Activated T-cell treated with anti-CD3 and anti-CD28 coated beads, Interleukin-2, amount 50 U/mL, for 4 hours (primary cell): ENCODE measurements at places on chromosomes 6 and 20.

DNA sequence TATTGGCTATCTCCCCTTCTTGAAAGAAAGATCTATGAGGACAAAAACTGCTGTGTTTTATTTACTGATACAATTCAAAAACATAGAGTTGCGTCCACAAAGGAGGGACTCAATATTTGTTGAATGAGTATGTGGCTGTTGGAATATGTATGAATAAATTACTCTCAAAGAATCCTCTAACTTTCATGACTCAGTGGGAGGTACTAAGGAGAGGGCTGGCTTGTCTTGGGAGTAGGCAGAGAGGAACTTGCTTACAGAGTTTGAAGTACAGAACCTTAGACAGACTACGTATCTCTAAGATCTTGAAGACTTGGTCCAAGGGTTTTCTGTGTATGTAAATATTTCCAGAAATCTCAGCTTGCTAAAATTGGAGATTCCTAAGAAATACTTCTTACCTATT, 504.0 kb upstream of the PTCHD4 start:
- DNase-seq: no peak

GRCh38 chr6:82365016-82365795, 1.6 kb downstream of the TPBG start:
- DNase-seq: no peak

DNA sequence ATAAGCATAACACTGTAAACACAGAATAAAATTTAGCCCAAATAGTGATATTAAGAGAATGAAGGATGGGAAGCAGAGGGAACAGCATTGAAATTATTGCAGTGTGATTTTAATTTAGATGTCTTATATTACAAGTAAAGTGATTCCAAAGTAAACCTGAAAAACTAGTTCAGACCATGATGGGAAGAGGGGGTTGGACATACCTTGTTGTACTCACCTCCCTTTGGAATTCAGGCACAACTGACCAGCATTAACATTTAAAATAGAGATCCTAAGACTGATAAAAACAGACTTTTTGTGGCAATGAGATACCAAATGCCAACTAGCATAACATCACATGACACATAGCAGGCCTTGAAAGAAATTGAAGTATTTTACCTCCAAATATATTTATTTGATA, 262.6 kb upstream of the PRND start:
- no peak for DNase-seq

DNA sequence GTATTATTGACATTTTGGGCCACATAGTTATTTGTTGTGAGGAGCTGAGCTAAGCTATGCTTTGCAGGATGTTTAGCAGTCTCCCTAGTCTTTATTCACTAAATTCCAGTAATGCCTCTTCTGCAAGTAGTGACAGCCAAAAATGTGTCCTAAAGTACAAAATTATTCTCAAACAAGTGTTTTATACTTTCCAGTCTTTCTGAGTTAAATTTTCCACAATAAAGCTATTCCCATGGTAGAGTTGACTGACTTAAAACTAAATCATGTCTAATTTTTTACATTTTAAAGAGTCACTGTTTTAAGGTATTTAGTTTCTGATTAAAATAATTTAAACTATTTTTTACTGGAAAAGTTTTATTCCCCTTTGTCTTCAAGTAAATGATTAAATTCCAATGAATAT, 717.8 kb upstream of the HS3ST5 start:
- DNase-seq: no peak

DNA sequence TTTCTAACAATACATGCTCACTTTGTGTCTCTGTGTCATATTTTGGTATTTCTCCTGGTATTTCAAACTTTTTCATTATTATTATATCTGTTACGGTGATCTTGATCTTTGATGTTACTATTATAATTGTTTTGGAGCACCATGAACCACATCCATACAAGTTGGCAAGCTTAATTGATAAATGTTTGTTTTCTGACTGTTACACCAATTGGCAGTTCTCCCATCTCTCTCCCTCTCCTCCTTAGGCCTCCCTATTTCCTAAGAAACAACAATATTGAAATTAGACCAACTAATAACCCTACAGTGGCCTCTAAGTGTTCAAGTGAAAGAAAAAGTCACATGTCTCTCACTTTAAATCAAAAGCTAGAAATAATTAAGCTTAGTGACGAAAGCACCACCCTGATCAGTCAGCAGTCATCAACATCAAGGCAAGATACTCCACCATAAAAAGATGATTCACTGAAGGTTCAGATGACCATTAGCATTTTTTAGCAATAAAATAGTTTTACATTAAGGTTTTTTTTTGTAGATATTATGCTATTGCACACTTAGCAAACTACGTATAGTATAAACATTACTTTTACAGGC, 61.5 kb downstream of the IBTK start:
- DNase-seq: no peak

DNA sequence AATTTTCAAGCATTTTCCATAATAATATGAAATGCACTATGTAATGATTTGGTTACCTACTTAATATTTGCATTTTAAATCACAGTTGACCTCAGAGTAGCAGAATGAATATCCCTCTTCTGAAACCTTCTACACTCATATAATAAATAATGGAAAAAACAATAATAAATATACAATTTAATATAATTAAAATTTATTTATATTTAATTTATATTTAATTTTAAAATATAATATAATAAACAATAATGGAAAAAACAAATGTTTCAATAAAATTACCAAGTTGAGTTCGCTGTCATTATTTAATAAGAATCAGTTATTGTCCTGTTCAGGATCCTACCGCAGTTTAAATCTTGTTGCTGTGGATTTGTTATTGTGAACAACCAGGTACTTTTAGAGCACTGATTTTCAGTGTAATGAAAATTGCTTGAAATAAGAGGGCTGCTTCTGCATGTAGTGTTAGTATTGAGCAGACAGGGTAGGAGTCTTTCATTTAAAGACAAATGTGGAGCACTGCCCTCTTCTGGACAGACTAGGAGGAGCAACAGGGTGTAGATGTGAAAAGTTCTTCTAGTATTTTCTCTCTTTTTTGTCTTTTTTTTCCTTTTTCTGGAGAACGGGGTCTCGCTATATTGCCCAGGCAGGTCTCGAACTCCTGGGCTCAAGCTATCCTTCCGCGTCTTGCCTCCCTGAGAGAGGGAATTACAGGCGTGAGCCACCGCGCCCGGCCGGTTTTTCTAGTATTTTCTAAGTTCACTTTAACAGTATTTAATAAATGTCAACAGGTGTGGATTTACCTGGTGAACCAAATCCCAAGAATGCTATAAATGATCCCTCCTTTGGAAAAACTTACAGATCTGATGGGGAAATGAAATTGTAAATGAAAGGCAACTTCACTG, 13.6 kb downstream of the TRAPPC3L start:
- DNase-seq: peak; percentile 50

GRCh38 chr6:46653439-46654195, 842 bp downstream of the SLC25A27 start:
- DNase-seq: no peak

- no peak for DNase-seq
These were observed 96.6 kb downstream of the SLC16A10 start for GRCh38 chr6:111183702-111184517.

- no peak for DNase-seq
These were observed 7.8 kb downstream of the TRIB3 start for GRCh38 chr20:388034-388994.

DNA sequence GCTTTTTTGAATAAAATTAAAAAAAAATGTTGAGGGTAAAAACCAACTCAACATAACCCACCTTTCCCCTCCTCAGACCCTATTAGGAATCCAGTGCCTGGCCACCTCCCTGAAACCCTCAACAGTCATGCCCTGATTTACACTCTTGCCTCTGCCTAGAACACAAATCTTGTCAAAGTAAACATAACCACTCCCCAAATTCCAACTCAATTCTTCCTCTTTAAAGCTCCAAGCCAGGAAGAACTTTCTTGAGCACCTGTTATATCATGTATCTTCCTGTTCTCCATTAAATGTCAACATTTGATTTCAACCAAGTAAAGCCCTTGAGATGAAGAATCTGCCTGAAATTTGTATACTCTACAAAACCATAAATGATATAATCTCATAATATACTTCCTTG, 198.0 kb upstream of the SHLD1 start:
- DNase-seq: no peak

DNA sequence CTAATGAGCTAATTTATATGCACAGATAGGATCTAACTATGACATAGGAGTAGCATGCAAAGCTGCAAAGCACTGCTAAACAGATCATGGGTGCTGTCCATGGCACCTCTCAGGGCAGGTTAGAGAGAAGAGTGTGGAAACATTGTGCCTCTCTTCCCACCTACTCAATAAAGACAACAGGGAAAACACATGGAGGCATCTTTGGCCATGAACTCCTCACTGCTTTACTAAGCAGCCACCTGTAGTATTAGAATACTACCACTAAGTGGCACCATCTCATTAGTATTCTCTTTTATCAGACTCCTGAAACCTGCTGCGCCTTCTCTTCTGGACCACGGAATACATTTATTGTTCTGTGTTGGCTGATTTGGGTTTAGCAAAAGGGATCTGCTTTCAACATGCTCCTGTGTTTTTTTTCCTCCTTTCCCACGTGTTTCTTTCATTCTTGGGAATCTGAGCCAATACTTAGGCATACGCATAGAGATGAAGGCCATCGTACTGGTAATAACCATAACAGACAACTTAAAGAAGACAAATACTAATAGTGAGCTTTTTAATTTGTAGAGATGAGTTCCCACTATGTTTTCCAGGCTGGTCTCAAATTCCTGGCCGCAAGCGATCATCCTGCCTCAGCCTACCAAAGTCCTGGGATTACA, 9.4 kb upstream of the HDDC2 start:
- no peak for DNase-seq

GRCh38 chr6:111713236-111713635, 107.6 kb upstream of the TRAF3IP2 start:
- DNase-seq: no peak

DNA sequence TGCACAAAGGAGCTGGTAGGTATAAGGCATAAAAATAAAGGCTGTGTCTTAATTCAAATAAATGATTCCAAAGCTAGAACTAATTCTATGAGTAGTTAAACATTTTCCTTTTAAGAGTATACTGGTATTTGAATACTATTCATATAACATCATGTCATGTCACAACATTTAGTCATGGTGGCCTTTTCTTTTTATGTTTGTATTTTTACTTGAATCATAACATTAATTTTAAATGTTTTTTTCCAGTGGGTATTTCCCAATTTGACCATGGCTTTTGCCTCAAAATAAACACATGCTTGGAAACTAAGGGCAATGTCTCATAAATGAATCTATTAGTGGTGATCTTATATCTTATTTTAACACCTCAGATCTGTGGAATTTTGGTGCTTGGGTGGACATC, 177.1 kb downstream of the CD109 start:
- DNase-seq: no peak

DNA sequence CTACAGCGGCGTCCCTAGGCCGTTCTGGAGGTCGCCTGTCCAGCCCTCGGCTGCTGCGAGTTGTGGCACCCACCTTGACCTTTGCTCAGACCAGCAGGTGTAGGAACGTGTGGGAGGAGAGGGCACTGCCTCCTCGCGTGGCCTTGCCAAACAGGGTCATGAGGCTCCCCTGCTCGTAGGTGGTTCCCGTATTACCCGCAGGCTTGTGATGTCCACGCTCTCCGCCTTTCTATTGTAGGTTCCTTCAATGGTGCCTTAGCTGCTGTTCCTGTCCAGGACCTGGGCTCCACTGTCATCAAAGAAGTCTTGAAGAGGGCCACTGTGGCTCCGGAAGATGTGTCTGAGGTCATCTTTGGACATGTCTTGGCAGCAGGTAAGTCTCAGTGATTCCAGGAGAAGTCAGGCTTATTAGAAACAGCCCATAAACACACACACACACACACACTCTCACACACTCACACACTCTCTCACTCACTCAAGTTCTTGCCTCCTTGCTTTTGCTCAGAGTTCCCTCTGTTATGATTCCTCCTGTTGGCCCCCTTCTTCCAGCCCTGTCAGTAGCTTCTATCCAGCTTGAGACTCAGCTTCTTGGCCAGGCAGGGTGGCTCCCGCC, 942 bp downstream of the ACAT2 start:
- DNase-seq: no peak
